ENCODE measurements at places on chromosomes 4 and X.

DNA sequence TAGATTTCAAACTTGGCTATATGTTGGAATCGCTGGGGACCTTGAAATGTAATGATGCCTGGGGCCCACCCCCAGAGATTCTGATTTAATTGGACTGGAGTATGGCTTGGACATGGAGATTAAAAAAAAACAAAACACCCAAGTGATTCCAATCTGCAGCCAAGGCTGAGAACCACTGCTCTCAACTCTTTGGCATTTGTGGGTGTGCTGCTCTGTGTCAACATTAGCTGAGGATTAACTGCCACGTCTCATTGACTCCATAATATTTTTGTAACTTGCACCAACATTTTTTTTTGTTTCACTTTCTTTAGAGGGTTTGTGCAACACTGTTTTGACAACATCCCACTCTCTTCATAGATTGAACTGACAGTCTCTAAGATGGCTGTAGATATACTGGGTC lies 41.1 kb upstream of the PDK3 start:
- no peak for DNase-seq

DNA sequence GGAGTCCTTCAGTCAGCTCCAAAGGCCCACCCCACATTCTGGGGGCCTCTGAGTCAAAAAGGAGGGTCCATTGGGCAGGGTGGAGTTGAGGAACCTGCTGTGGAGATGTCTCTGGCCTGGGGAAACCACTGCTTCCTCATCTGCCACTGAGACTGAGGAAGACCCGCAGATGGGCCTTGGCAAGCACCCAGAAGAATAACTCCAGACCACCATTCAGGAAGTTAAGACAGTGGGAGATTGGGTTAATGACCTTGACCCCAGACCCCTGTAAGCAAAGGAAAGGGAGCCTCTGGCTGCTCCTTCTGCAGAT lies 8.1 kb upstream of the HSD17B10 start:
- DNase-seq, result no peak

- DNase-seq, result no peak
Measured at GRCh38 chrX:19798423-19798822, 89.0 kb downstream of the SH3KBP1 start.

GRCh38 chr4:89400287-89401035 lies 92.9 kb upstream of the GPRIN3 start:
- no peak for DNase-seq

GRCh38 chr4:82900066-82900410 lies 497 bp upstream of the THAP9 start:
- no peak for DNase-seq

- no peak for DNase-seq
Measured at GRCh38 chrX:12505127-12505526, 286.1 kb upstream of the PRPS2 start.

- DNase-seq, result no peak
Measured at GRCh38 chr4:8329859-8330761, 60.6 kb downstream of the HTRA3 start.

- DNase-seq, result no peak
Measured at GRCh38 chr4:7945709-7946380, 6.2 kb upstream of the AFAP1 start.

DNA sequence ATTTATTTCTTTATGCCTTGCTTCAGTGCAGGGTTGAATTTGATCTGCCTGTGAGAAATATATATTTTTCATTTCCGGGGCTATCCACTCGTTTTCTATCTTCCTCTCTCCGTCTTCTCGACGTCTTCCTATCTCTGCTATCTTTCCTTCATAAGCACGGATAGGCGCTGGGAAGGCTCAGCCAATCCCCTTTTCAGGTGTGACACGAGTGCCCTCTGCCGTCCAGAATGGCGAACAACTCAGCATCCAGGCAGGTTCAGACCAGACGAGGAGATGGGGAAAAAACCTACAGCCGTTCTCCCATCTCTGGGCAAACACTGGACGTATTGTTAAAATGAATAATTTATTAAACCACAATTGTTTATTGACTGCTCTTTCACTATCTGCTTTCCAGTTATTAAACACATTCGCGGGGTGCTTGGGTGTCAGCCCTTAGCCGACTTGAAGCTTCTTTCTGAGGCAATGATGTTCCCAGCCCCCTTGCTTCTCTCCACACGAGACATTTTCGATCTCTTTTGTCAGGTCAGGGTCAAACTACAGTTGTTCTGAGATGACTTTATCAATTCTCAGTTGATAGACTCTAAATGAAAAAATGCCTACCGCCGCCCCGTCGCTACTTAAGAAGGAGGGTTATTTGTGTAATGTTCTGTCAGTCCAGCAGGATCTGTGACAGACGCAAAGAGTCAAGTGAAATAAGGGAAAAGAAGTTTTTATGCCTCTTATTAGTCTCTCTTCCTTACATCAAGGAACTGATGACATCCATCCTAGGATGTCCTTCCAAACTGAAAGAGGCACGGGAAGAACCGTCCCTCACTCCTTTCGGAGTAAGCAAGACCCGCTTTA lies 96.3 kb upstream of the NOCT start:
- peak; percentile 83 for DNase-seq

DNA sequence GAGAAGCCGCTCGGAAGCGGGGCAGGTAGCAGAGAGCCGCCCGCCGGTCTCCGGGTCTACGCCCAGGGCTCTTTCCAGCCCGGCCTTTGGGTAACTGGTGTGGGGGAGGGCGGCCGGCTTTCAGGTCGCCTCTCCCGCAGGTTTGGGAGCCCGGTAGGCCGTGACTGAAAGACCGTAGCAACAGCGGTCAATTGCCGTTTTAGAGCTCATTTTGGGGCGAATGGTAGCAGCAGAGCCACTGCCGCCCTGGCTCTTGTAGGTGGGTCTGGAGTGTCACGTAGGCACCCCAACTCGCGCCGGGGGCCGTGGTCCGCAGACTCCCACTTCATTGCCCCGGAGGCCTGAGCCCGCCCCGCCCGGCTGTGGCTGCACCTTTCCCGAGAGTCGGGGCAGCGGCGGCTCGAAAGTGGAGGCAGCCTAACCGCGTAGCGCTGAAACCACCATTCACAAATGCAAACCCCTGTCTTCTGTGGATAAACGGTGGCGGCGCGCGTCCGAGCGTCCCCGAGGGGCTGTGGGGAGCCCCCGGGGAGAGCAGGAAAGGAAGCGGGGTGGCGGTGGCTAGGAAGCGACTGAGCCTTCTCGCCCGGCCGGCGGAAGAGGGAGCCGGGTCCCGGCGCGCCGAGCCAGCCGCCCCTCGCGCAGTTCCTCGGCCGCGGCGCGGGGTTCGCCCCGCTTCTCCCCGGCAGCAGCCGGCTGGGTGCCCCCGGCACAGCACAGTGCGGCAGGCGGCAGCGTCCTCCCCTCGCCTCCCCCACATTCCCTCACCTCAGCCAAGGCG lies 2185.1 kb upstream of the TENM3 start:
- peak; percentile 30 for DNase-seq

GRCh38 chrX:130524476-130525194 lies 122.8 kb downstream of the RBMX2 start:
- no peak for DNase-seq

GRCh38 chr4:39698424-39699009 lies 581 bp downstream of the UBE2K start:
- DNase-seq, result peak; percentile 34

DNA sequence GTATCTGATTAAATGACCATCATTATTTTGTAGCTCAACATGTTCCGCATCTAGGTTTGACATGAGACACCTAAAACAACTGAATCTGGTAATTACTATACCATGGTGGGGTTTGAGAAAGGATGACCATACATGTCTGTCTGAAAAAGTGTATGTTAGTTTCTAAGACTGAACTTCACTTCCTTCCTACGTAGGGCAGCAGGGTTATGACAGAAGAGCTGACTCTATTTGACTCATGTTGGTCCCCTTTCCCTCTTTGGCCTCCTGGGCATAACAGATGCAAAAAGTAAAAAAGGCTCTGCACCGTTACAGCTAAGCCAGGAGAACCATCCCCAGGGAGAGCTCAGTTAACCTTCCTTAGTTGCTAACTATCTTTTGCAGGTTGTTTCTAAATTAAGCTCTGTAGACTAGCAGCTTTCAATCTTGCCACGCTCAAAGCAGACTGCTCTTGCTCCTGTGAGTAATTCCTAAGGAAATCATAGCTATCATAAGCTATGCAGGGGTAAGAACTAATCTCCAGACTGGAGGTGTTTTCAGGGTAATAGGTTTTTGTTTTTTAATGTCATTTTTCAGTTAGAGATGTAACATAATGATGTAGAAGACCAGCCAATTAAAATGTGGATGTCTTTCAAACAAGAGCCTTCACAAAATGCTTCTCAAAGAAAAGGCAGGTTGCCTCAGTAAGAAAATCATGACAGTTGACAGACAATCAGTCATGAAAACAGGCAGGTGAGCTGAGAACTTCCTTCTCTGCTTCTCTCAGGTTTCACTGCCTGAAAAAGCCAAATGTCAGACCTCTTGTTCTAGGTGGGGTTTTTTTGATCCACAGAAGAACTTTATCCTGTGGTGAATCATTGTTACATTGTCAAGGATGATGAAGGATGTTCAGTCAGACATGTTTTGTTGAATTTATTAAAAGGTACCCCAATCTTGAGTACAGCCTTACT lies 66.9 kb upstream of the DAPP1 start:
- no peak for DNase-seq

- DNase-seq, result no peak
Measured at GRCh38 chr4:93841803-93842345, 13.3 kb downstream of the ATOH1 start.

- no peak for DNase-seq
Measured at GRCh38 chr4:158930639-158930972, 161.8 kb downstream of the FNIP2 start.

GRCh38 chr4:23956601-23957364 lies 66.9 kb upstream of the PPARGC1A start:
- DNase-seq, result no peak

DNA sequence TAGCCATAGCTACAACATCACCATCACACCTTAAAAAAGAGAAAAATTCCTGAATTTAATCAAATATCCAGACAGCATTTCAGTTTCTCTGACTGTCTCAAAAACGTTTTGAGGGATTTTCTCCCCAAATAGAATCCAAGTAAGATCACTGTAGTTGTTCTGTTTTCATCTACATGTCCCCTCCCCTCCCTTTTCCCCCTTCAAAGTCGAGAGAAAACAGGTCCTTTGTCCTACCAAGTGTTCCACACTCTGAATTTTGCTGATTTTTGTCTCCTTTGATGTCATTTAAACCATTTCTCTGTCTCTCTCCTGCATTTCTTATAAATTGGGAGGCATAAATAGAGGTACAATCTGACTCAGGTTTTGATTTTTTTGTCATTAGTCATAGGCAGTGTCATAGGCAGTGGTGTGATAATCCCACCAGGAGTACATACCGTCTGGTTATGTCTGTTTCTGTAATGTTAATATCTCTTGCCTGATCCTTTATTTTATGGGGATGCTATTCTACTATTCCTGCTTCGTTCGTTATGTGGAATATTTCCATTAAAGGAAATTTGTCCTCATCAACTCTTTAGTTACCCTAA lies 348.6 kb downstream of the PTTG2 start:
- no peak for DNase-seq

- no peak for DNase-seq
Measured at GRCh38 chr4:2843941-2844584, 419 bp downstream of the ADD1 start.

GRCh38 chr4:136864604-136865185 lies 667.6 kb downstream of the PCDH18 start:
- DNase-seq, result peak; percentile 23

GRCh38 chrX:68947882-68948605 lies 119.2 kb downstream of the EFNB1 start:
- peak; percentile 4 for DNase-seq

DNA sequence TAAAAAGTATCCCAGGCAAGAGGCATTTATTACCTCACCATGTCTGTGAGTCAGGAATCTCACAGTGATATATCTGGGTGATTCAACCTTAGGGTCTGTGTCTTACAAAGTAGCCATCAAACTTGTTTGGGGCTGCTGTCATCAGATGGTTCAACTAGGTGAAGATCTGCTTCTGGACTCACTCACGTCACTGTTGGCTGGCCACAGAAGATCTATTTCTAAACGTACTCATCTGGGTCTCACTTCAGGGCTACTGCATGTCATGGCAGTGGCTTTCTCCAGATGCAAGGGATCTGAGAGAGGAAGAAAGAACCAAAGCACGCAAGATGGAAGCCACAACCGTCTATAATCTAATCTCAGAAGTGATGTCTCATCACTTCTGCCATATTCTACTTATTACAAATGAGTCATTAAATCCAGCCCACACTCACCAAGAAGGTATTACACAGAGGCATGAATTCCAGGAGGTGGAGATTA lies 267.8 kb upstream of the ANKRD50 start:
- DNase-seq, result no peak

DNA sequence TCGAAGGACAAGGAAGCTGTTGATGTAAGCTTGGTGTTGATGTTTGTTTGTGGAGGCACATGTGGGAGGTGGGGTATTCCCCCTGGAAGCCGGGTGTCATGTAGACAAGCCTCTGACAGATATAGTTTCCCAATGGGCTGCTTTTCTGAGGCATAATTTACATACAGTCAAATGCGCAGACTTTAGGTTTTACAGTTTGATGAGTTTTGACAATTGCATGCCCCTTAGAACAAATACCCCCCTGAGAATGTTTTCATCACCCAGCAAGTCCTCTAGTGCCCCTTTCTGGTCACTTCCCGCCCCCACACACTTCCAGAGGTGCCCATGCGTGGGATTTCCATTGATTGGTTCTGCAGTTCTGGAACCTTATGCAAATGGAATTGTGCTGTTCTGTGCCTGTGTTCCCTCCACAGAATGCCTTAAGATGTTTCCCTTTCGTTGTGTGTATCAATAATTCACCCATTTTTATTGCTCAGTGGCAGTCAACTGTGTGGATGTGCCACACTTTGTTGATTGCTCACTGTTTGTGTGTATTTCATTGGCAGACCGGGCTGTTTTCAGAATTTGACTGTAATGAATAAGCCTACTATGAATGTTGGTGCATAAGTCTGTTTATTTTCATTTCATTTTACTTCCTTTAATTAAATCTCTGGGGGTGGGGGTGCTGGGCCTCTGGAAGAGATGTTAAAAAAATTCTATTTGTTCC lies 8.5 kb downstream of the EVC start:
- no peak for DNase-seq

DNA sequence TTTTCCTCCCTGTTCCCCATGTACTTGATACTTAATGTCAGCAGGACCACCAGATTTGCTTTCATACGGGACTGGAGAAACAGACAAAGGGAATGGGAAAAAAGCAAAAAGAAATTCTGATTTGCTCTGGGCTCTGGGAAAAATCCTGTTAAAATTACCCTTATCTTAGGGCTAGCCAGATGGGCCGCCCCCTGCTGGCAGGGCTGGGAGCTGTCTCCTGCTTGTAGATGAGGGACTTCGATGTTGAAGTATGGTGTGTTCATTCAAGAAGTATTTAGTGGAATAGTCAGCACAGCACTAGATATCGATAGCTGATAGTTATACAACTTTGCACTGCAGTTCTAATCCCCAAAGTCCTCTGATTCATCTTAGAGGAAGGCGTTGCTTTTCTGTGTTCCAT lies 45.8 kb downstream of the BCORL1 start:
- peak; percentile 74 for DNase-seq

DNA sequence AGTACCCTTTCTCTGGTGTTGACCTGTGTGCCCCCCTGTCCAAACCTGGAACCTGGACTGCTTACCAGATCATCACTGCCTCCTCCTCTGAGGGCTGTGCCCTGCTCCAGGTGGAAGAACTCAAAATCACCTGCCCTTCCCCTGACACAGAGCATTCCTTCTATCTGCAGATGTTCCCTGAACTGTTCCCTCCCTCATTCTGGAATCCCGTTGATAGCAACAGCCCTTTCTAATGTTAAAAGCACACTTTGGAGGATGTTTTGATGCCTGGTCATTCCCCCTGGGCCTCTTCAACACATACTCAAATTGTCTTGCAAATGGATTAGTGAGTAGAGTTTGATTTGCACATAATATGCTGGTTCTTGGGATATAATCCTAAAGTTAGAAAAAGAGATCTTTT lies 225.8 kb downstream of the FGF13 start:
- DNase-seq, result no peak

Data from HEK293T (cell line).